ENCODE measurements at places on chromosomes 7 and 10.

DNA sequence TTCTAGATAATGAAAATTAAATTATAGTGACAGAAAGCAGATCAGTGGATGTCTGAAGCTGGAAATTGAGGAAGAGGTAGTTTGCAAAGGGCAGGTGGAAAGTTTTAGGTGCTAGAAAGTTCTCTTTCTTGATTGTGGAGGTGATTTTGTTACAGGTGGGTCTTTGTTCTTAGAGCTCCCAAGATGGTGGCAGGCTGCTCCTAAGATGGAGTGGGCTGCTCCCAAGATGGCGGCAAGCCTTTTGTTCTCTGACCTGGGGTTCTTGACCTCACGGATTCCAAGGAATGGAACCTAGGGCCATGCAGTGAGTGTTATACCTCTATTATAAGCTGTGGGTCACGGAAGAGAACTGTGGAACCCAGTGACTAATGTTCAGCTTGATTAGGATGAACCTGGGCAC lies 32.5 kb downstream of the SUGCT start:
- DNase-seq = no peak

GRCh38 chr7:114663502-114663901 lies 248.9 kb downstream of the FOXP2 start:
- no peak for DNase-seq

- DNase-seq = no peak
Observed at GRCh38 chr10:37535459-37536246, 321.8 kb downstream of the ZNF248 start.

DNA sequence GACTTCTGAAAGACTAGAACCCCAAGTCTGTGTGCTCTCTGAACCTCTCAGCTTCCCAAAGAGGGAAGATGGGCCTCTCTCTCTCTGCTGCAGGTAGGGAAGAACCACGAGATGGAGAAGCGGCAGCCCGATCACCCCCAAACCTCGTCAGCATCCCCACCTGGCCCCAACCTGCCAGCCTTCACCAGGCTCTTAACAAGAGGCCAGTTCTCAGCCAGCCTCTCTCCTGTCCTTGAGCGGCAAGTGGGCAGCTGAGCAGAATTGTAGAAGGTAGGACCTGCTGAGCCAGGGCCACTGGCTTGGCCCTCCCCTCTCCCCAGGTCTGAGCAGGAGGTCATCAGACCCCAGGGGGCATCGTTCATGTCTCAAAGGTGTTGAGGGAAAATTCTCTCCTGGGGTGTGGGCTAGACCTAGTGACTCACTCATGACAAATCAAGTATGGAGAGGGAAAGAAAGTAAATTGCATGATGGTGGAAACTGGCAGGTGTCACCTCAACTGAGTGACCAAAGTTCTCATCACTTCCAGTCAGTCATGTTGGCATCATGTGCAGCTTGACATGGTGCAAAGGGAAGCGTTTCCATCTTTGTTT lies 92.0 kb upstream of the GPR26 start:
- no peak for DNase-seq

DNA sequence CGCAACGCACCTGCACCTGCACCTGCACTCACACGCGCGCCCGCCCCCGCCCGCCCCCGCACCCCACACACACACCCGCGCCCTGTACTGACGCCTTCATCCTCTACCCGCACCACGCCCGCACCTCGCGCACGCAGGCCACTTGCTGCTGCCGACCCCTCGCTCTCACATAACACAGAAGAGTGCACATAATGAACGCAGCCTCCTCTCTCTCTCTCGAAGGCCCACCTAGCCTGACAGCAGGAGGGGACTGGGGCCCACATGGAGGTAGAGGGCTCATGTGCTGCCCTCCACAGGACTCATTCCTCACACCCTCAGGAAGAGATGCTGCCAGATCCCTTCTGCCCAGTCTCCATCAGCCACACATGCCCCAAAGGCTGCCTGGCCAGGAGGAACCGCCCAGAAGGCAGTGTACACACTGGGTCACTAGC lies 432 bp upstream of the CAMK2B start:
- DNase-seq = no peak

DNA sequence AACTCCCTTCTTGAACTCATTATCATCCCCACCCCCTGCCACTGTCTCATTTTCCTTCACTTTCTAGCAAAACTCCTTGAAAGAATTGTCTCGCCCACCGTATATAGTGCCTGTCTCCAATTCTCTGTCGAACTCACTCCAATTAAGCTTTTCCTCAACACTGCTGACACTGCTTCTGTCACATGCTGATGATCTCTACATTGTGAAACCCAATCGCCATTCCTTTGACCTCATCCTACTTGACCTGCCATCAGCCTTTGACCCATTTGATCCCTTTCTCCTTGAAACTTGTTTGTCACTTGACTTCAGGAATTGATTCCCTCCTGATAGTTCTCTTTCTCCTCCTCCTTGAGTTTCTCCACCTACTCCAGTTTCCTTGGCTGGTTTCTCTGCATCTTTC lies 54.8 kb downstream of the CCDC71L start:
- DNase-seq = no peak

DNA sequence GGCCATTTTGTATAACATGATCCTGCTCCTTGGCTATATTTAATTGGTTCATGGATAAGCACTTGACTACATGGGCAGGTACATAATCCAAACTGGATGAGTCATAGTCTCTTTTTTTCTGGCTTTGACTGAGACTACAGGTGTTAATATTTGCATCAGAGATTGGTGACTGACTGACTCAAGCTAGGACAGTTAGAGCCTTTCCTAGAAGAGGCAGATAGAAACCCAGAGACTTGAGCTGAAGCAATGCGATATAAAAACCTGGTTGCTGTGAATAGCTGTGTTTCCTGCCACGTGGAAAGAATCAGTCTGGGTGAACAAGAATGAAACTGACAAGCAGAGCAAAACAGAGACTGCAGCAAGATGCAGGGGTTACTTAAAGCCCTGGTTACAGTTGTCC lies 81.0 kb downstream of the SAMD9 start:
- peak; percentile 3 for DNase-seq

- no peak for DNase-seq
Observed at GRCh38 chr7:45253368-45253767, 95.8 kb downstream of the RAMP3 start.

DNA sequence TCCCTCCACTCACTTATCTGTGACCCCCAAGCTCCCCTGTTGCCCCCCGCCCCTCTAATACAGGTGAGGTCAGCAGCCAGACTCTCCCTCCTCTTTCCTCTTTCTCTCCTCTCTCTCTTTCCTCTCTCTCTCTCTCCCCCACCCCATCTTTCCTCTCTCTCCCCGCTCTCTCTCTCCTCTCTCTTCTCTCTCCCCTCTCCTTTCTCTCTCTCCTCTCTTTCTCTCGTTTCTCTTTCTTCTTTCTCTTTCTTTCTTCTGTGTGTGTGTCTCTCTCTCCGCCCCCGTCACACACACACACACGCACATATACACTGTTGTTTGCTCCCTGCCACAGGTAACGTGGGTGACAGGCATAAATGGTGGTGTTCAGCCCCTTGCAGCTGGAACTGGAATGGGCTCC lies 37.2 kb upstream of the PSMG3 start:
- no peak for DNase-seq

- no peak for DNase-seq
Observed at GRCh38 chr7:7921830-7922229, 46.8 kb upstream of the GLCCI1 start.

DNA sequence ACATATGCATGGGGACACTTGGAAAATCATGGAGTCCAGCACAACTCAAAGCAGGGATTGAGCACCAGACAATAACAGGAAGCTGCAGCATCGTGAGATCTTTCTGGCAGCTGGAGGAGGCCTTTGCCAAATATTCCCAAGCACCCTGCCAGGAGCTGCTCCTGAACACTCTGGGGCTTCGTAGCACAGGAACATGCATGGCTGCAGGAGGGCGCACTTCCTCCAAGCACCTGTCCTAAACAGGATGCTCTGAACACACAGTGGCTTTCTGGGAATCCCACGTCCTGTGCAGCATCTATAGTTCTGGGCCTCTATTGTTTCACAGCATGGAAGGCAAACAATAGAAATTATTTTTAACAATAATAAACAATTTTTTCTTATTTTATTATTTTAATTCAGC lies 4.1 kb downstream of the ABLIM1 start:
- DNase-seq = no peak

GRCh38 chr10:76255241-76255640 lies 823.8 kb downstream of the LRMDA start:
- no peak for DNase-seq

- no peak for DNase-seq
Observed at GRCh38 chr10:62826273-62826672, 10.1 kb upstream of the EGR2 start.

GRCh38 chr7:155962191-155962967 lies 150.1 kb upstream of the SHH start:
- no peak for DNase-seq

GRCh38 chr7:37052705-37053104 lies 328.4 kb upstream of the AOAH start:
- no peak for DNase-seq

DNA sequence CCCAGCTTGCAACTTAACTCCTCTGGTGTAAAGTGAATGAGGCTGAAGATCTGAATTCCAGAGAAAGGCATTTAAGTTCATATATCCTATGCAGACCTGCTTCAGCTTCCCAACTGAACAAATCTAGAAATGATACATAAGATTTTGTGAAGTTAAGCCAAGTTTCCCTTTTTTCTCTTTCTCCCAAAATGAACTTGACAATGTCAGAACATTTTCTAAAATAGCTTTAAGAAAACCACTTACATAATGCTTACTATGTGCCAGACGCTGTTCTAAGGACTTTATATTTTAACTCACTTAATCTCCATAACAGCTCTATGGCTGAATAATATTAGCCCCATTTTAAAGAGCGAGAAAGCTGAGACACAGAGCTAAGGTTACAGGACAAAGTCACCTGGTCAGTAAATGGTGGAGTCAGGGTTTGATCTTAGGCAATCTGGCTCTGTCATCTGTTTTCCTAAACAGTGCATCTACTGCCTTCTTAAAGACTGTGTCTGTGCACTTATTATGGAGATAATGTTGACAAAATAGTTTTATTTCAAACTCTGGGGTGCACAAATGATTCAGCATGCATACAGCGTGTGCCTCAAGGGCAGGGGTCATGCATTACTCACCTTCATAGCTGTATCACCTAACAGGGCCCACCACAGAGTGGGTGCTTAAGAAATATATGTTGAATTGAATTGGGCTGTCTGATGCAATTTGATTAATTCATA lies 66.8 kb downstream of the RHOBTB1 start:
- no peak for DNase-seq

GRCh38 chr10:47165711-47166404 lies 134.1 kb upstream of the GDF10 start:
- DNase-seq = peak; percentile 52

- no peak for DNase-seq
Observed at GRCh38 chr10:7042000-7042399, 368.8 kb downstream of the SFMBT2 start.

DNA sequence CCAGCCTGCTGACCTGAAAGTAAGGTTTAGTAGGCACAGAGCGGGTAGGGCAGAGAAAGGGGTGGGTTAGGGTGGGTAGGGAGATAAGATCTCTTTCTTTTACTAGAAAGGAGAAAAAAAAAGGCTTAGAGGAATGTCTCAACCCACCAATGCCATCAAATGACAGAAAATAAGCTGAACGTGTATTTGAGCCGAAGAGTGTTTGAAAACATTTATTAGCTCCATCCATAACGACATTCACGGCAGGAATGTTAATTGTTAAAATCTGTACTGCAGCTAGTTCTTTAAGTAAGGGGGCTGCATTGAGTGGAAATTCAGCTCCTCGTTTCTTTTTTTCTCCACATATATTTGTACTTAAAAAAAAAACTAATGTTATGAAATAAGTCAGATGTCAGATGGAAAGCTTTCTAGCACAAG lies 63.7 kb upstream of the ARID5B start:
- DNase-seq = no peak

DNA sequence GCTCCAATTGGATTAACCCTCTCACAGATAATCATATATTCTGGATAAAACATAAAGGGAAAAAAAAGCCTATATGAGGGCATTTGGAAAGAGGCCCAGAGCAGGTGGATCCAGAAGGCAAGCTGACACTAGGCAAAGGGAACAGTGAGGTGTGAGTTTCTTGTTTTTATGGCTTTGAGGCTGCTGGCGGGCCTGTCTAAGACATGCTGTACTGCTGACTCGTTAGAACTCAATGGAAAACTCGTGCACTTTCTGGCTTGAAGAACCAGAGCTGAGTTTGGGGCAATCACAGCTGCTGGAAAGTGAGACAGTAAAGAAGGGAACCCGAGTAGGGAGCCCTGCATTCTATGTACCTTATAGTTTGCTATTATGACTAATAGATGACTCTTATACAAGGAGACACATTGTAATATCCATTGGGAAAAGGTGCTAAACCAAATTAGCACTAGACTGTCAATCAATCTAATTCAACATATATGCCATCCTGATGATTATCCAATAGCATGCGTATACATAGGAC lies 637.1 kb downstream of the GATA3 start:
- no peak for DNase-seq

DNA sequence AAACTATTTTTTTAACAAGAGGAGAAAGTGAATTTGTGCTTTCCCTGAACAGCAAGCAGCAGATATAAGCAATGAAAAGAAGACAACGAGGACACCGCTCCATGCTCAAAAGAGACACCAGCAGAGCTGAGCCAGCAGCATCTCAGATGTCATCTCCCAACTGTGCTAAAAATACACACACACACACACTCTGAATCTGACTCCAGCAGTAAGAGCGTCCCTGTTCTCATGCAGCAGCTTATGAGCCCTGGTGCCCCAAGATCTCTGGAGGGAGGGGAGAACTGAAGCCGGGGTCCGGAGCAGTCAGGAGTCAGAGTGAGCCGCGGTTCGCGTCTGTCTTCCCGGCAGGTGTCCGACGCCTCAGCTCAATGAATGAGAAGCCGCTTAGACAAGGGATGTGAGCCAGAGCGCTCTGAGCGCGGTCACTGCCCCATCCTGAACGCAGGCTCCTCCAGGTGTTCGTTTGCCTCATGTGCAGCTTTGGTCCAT lies 49.2 kb downstream of the SVIL start:
- no peak for DNase-seq

GRCh38 chr10:4217187-4217586 lies 432.2 kb upstream of the KLF6 start:
- DNase-seq = no peak

- no peak for DNase-seq
Observed at GRCh38 chr10:126686719-126687118, 16.2 kb upstream of the C10orf90 start.

DNA sequence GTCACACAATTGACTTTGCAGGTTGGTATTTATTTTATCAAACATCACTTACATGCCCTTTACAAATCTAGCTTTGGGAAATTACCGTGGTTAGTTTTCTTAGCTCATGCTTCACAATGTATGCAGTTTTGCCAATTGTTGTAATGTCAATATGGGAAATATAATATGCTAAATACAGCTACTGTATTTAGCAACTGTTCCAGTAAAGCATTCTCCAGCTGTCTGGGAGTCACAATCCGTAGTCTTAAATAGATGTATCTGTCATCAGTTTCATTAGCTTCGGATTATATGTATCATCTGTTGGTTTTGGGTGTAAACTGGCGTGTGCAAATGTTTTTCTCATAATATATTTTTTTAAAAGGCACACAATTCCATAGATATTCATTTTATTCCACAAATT lies 19.4 kb upstream of the AHR start:
- DNase-seq = no peak

Data from CD4-positive, alpha-beta T cell treated with Interleukin-4 for 1 hour (primary cell).